ENCODE measurements at places on chromosomes 2 and 18.
A peak's percentile ranks its signal among the peaks of the same experiment; 100 is the strongest.

DNA sequence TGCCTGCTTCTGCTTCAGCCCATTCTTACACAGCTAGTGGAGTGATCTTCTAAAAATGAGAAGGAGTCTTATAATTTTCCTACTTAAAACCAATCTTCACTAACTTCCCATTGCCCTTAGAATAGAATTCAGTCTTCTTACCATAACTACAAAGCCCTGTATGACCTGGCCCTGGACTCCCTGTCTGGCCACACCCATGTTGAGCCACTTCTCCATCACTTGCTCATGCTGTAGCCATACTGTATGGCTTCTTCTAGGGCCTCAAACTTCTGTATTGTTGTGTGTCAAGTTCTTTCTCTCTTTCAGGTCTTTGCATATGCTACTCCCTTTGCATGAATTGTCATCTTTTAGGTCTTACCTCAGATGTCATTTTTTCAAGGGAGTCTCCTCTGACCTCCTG lies 11.2 kb downstream of the DGUOK start:
- no peak for DNase-seq

DNA sequence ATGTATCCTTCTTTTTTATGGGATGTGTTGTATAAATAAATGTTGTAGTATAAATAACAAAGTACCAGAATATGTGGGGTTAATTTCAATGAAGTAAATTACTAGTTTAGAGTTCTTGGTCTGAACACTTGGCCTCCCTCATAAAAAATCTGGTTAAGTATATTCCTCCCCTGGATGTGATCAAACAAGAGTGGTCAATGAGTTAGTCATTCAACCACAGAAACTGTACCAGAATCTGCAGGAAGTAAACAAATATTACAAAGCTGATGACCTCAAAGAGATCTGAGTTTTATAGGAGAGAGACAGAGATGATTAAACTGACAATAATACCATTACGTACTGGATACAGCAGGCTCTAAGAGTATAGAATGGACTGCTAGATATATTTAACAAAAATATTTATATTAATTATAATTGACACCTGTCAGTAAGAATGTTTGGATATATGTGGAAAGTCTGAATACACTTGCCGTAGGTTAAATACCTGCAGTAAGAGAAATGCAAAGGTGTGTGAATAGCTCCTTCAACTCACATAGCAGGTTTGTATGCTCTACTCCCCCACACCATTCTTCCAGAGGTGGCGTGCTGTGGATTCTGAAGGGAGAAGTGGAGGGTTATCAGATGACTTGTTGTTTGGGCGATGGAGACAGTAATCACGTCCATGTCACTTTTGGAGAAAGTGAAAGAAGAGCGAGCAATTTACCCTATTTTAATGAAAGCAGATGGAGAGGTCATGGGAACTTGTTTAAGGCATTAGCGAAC lies 108.3 kb upstream of the LRATD1 start:
- DNase-seq = peak; percentile 61

- DNase-seq = no peak
Observed at GRCh38 chr2:10864861-10865636, 46.7 kb upstream of the KCNF1 start.

DNA sequence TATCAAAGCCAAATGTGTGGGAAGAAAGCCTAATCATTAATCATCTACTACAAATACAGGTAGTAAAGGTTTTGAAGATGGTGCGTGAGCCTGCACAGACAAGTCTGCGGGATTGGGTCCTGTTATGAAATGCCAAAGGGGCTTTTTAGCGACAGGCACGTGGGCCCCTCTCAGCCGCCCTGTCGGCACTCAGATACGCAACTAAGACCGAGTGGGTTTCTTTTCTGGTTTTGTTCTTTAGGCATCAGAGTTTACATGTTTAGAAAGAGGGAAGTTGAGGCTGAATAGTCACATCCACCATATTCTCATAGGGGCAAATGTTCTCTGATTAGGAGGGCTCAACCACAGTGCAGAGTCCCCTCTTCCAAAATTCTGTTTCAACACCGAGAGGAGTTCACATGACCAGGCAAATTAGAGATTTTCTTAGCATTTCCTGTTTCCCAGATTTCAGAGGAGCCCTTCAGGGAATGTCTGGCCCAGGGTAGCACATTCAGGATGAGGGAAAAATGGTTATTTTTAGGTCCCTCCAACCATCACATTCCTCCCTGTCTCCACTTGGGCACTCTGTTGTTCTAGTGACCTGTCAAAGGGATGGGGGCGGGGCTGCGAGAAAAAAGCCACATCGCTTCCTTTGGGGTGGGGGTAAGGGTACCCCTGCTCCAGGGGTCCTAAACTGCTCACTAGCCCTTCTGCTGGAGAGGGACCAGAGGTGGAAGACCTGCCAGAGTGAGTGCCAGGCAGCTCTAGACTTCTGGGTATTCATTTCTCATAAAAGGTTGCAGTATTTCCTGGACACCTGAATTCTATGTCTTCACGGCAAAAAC lies 159.2 kb downstream of the BCL2 start:
- DNase-seq = no peak

DNA sequence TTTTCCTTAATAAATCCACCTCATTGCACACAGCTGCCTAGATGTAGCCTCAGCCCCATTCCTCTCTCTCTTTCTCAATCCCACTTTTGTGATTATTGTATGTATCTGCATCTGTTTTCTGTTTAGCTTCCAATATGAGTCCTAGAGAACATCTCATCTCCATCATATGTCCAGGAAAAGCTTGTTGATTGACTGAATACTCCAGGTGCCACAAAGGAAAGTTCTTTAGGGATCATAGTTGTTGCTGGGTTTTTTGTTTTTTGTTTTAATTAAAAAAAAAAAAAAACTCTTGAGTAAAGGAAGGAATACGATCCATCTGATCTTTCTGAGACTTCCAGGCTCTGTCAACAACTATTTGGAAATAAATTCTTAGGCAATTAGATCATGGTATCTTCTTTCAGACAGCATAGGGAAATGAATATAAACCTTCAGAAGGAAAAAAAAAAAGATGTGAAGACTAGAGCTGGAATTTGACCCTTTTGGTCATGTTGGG lies 42.5 kb downstream of the KIAA2012 start:
- DNase-seq = no peak

GRCh38 chr2:112821142-112821541 lies 15.4 kb downstream of the IL1B start:
- DNase-seq = no peak

DNA sequence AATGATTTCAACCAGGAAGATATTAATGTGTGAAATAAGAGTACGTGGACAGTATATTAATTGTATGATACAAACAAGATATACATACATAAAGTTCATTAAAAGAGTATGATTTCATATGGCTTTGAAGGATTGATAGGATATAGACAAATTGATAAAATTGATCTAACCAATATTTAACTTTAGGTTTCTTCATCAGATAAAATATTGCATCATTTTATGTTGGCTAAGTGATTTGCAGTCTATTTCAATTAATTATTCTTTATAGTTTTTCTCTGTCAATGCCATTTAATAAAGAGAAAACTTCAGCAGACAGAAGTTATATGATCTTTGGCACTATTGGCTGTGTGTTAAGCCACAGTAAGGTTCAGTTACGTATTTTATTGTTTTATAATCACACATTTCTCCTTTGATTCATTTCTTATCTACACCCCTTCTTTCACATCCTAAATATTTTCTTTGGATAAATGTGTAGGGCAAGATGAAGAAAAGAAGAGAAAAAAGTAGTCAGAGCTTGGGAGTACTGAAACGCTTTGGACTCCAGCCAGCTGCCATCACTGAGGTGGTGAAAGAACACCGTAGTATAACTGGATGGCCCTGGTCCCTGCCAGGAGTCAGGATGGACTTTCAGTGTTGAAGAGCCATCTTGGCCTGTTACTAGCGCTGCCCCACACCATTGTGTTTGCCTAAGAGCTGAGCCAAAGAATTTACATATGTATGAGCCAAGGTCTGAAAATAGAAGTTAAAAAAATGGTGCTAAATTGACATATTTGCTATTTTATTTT lies 9.8 kb upstream of the CPS1 start:
- no peak for DNase-seq

GRCh38 chr2:182649316-182649715 lies 66.7 kb upstream of the DNAJC10 start:
- DNase-seq = no peak

DNA sequence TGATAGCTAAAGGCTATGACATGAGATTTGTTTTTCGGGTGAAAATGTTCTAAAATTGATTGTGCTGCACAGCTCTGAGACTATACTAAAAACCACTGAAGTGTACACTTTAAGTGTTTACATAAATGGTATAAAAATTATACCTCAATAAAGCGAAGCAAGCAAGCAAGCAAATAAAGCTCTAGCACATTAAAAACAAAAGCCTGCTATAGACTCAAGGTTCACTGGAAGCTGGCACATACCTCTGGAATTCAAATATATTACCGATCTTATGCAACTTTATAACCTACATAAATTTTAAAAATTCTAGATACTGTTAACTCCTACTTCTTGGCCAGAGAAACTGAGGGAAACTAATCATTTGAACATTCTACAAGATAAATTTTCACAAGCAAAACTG lies 20.1 kb downstream of the PELI1 start:
- no peak for DNase-seq

- DNase-seq = no peak
Observed at GRCh38 chr2:23484275-23484674, 99.3 kb downstream of the KLHL29 start.

DNA sequence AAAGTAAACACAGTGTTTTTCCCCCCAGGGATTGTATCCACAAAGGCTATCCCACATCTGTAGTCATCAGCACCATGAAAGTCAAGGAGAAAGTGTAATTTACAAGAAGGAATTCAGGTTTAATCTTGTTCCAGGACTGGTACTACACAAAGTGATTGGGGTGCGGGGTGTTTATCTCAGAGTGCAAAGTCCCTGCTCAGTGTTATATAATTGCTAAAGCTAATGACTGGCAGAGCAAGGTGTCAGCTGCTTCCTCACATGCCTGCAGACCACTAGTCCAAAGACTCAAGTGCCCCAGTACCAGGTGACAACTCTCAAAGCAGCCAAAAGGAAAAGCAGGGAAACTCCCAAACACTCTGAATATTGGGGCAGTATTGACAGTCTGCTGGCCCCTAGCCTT lies 40.4 kb upstream of the PDCL3 start:
- no peak for DNase-seq

DNA sequence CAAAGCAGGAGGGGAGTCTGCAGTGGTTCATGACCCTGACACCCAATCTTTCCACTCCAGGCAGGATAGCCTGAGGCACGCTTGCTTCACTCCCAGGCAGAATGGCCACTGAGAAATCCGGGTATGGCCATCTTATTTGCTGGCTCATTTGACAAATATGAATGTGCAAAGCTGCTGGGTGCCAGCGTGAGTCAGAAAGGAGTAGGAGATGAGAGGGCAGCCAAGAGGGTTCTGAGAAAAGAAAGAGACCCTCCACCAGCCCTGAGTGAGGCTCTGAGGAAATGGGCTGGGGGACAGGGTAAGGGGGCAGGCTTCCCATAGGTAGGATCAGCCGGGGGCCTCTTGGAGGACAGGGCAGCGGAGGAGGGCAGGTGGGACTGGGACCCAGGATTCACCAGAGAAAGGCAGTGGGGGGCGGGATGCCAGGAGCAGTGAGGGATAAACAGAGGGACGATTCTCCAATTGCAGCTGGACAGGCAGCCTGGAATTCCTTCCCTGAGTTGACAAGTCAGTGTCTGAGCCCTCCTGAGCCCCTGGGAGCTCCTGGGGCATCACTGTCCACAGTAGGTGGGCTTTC lies 15.2 kb downstream of the RAMP1 start:
- no peak for DNase-seq

DNA sequence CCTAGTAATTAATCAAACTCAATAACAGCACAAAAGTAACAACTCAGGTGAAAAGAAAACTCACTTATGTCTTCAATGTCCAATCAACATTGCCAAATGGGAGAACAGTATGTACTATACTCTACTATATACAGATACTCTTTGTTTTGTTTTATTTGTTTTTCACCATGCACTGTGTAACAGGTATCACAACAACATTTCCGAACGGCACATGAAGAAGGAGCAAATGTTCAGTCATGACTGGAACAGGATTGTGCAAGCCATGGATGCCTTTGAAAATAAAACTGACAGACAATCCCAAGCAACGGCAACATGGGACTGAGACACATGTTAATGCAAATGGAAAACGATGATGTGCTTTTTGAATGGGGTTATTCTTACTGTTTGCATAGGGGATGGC lies 334.9 kb upstream of the THUMPD2 start:
- DNase-seq = no peak

DNA sequence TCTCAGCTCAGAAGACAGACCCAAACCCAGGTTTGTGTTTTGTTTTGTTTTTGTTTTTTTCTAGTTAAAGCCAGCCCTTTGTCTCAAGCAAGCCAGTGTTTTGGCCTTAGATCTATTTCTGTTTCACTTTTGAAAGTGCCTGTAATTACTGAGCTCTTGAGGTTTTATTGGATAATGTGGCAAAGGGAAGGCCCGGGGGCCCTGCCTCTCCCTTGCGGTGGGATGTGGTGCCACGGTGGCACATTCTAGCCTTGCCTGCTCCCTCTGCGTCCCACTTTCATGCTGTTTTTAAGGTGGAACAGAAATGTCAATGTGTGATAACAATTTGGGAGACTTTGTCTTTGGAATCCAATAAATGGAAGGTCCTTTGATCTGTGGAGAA lies 2.5 kb downstream of the HPCAL1 start:
- no peak for DNase-seq

DNA sequence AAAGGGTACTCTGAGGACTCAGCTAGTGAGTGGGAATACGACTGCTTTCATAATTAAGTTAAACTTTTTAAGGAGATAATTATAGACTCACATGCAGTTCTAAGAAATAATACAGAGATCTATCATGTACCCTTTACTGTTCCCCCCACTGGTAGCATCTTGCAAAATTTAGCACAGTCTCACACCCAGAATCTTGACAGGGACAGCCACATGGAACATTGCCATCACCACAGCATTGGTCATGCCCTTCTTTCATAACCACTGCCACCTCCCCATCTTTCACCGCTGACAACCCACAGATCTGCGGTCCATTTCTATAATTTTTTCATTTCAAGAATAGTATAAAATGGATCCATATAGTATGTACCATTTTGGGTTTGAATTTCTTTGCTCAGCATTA lies 37.8 kb downstream of the ARHGEF4 start:
- DNase-seq = no peak

DNA sequence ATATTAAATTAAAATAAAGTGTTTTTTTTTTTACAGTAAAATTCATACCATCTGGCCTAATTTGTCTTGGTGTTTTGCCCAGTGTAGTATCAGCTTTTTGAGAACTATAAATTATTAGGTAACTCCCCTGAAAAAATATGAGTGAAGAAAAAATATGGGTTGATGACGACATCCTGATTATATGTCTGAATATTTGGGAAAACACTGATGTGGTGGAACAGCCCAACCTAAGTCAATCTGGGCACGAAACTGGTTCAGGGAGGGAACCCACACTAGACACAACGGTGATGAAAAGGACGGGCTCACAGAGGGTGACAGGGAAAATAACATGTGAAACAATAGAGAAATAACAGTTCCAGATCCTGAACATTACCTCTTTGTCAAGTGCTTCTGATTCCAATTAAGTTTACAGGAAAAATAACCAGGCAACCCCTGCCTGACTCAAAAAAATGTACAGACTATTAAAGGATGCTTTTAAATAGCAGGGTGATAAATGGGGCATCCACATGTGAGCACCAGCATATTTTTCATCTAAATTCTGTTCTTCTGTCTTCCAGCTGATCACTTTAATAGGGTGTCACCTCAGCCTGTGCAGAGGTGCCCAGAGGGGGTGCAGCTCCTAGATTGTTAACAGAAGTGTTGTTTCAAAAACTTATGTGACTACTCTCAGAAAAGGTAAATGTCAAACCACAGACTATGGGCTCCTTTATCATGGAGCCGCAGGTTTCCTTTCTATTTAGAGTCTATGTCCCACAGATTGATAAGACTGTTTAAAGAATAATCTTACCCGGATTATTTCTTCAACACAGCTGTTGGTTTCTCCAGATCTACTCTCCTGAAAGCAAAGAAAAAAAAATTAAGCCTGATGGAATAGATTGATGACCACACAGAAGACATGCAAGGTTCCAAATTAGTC lies 305.4 kb downstream of the AFF3 start:
- no peak for DNase-seq
